ENCODE measurements at places on chromosomes 1 and 21.

GRCh38 chr1:221511797-221512196 is 230.1 kb downstream of the DUSP10 start:
- DNase-seq, result no peak

- DNase-seq, result no peak
These were observed 60.5 kb downstream of the SLC66A1 start for GRCh38 chr1:19372602-19373001.

- no peak for DNase-seq
These were observed 114.3 kb downstream of the TGFB2 start for GRCh38 chr1:218459450-218459849.

GRCh38 chr21:41861255-41861654 is 17.9 kb downstream of the PRDM15 start:
- DNase-seq, result no peak

DNA sequence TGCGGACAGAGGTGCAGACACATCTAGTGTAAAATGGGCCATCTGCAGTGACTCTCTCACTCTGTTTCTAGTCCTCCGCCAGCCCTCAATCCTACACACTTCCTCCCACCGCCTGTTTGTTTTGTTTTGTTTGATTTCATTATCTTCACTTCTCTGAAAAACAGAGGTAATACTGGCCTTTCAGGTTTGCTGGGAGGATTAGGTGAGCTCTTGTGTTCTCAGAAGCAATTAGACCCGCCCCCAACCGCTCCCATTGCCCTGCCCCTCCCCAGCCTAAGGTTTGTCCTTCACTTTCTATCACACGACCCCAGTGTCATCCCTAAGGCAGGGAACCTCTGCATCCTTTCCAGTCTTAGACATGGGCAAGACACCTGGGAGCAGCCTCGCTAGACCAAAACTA is 43.2 kb upstream of the TACSTD2 start:
- no peak for DNase-seq

Measured in activated T-helper 1 cell treated with anti-CD3 and anti-CD28 coated beads, Interleukin-2, amount 50 U/mL, for 16 hours (primary cell).